Ascending aorta (tissue), 2 donors: ENCODE measurements at places on chromosomes 6 and 20.
A peak's percentile ranks its signal among the peaks of the same experiment; 100 is the strongest.

GRCh38 chr6:39402239-39402751, 79.8 kb upstream of the KCNK16 start:
- no peak for DNase-seq

- no peak for DNase-seq
These were observed 78.9 kb upstream of the BEND6 start for GRCh38 chr6:56875961-56876360.

DNA sequence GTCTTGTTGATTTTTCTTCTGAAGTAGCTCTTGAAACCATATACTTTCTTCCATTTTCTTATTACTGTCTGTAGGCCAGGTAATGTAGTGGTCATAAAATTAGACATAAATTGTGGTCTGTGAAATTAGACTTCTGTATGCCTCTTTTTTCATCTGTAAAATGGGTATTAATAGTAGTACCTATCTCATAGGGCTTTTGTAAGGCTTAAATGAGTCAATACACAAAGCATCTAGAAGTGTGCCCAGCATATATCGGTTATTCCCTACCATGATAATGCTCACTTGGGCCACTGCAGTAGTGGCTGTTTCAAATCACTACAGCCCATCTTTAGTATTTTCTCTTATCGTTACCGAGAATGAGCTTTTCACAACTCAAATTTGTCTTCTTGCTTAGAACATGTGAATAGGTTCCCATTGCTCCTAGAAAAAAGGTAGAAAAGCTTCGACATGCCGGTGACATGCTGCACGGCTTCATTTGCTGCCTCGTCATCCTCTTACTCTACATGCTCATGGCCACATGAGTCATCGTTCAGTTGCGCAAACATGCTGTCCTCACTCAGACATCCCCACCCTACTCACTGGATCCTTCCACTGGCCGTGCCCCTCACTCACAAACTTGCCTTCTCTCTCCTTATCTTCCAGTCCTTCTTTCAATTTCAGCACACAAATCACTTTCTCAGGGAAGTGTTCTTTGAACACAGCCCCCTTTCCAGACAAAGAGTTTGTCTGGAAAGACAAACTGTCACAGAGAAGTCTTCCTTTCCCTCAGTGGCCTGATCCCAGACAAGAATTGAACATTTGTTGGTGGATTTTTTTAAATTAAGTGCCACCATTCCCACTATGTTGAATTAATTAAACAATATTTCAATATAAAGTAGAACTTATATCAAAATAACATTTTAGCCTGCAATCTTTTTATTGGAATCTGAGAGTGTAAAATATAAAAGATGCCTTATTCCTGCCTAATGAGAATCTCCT, 32.2 kb upstream of the ERVFRD-1 start:
- DNase-seq = peak; percentile 62

DNA sequence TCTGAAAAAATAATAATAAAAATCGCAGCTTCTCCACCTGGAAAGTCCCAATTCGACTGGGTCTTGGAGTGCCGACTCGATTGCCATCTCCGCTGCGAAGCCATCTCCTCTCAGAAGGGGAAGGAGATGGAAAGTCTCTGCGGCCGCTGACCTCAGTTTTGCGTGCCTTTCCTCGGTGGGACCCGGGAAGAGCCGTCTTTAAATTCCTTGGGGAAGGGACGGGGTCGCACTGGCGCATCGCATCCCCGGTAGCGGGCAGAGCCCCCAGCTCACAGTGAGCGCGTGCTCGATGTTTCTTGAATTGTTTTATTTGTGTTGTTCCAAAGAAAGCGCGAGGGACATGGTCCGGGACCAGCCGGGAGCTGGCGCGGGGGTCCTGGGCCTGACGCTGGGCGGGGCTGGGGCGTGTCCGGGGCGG, 270 bp upstream of the TIAM2 start:
- DNase-seq = no peak

DNA sequence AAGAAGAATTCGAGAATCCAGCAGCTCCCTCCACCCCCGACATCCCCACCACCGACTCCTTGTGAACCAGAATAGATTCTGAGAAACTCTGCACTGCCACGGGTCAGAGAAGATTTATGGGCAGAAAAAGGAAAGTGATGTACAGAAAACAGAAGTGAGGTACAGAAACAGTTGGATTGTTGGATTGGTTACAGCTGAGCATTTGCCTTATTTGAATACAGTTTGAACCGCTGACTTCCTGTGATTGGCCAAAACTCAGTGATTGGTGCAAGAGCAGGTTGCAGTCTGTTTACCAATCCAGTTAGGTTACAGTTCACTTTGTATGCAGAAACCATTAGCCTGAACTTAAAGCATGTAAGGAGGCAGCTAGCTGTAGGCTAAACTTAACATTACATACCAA, 131.2 kb upstream of the HDDC2 start:
- no peak for DNase-seq

DNA sequence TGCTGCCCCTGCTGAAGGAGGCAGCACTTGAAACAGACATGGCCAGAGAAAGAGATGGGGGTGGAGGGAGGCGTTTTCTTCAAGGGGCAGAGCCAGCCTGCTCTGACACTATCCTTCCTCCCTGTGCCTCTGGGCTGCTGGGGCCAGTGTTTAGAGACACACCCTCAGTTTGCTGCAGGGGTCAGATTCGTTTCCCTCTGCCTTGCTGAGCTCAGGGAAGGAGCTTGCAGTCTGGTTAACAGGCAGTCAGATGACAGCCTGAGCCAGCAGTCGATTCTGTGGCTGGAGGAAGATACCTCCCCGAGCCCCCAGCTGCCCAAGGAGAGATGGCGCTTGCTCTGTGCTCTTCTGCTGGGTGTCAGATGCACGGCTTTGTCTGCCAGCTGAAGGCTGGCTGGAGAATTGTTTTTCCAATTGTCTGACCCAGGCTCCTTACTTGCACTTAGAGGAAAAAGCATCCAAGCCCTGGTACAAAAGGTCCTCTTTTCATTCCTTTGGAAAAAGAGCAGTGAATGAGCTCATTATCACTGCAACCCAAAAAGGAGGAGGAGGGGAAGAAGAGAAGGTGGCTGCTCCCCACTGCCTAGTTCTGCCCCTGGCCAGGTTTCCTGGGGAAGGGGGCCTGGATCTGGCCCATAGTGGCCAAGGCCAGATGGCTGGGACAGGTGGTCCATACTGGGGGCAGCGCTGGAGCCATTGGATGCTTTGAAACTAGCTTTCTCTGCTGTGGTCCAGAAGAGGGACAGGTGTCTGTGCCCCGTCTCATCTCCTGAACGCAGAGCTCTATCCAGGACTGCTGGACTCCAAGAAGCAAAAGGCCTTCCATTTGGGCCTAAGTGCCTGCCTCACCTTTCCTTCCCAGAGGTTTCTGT, 88.2 kb downstream of the TCP11 start:
- DNase-seq = no peak

- DNase-seq = no peak
These were observed 162.5 kb upstream of the CITED2 start for GRCh38 chr6:139536751-139537617.

GRCh38 chr6:165404697-165405096, 95.3 kb upstream of the C6orf118 start:
- no peak for DNase-seq

DNA sequence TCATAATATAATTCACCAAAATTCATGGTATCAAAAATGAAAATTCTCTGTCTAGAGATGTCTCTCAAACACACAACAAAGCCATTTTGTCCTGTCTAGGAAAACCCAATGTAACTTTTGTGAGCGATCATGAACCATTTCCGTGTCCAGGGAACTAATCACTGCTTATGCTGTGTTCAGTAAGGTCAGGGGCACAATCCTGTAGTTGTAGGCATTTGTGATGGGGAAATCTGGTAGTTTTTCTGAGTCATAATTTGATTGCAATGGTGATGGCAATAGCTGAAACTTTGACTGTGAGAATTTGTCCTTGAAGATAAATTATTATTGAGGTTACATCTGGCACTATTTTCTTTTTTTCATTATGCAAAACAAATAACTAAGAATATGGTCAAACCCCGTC, 21.0 kb upstream of the GCLC start:
- DNase-seq = no peak

GRCh38 chr20:62780204-62780603, 16.1 kb upstream of the MRGBP start:
- no peak for DNase-seq

GRCh38 chr6:7045331-7045730, 62.4 kb upstream of the RREB1 start:
- DNase-seq = no peak

DNA sequence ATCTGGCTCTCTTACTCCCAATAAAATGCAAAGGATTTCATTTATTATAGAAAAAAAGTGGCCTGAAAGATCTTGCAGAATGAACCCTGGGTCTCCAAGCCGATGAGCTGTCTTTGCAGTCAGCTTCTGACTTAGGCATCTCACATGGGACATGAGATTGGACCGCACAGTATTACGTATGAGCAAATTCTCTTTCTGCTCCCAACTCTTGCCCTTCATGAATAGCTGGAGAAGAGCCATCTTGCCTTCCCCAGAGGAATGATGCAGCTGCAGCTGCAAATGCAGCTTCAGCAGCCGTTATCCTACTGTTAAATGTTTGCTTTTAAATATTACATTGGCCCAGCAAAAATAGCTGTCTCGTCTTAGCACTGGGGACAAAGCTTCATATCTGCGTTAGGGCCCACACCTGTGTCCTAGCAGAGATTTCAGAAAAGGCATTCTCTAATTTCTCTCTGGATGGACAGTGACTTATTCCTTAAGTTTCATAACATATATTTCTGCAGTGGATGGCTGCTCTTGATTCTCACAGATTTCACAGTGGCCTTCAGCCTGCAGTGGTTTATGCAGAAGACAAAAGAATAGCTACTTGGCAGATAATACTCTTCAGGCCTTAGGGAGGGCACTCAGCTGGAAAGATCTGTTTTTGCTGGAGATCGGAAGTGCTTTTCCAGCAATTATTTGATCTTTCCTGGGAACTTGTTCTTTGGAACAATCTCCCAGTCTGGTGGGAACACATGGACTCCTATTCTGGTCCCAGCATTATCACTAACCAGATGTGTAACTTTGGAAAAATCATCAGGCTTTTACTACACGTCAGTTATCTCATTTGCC, 129.2 kb downstream of the FYN start:
- DNase-seq = no peak

- DNase-seq = no peak
These were observed 26.2 kb upstream of the DCBLD1 start for GRCh38 chr6:117456250-117456649.

GRCh38 chr6:36824253-36824652, 15.0 kb downstream of the CPNE5 start:
- DNase-seq = no peak

GRCh38 chr6:43962458-43962857, 164.8 kb downstream of the MRPL14 start:
- no peak for DNase-seq

GRCh38 chr6:163173741-163174140, 240.8 kb upstream of the QKI start:
- no peak for DNase-seq

DNA sequence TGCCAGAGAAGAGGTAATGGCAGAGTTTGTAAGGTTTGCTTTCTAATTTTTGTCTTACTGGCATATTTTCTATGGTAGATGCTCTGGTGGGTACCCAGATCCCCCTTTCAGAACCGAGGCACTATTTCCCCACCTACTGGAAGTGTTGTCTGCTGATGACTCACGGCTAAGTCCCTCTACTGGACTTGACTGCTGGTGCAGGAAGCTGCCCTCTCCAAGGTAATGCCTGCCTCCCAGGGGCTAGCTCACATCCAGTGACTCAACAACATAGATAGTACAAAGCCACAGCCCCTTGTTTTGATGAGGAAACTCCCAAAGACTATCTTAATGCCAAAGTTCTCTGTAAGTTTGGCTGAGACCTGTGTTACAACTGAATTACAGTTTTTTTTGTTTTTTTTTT, 285.4 kb upstream of the FLRT3 start:
- no peak for DNase-seq

DNA sequence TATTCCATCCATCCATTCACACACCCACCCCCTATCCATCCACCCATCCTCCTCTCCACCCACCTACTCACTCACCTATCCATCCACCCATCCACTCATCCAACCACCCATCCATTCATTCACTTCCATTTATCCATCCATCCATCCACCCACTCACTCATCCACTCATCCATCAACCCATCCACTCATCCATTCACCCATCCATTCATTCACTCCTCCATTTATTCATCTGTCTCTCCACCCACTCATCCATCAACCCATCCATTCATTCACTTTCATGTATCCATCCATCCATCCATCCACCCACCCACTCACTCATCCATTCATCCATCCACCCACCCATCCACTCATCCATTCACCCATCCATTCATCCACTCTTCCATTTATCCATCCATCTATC, 84.1 kb downstream of the SRC start:
- DNase-seq = no peak

GRCh38 chr6:157185986-157186385, 137.3 kb downstream of the TMEM242 start:
- no peak for DNase-seq

DNA sequence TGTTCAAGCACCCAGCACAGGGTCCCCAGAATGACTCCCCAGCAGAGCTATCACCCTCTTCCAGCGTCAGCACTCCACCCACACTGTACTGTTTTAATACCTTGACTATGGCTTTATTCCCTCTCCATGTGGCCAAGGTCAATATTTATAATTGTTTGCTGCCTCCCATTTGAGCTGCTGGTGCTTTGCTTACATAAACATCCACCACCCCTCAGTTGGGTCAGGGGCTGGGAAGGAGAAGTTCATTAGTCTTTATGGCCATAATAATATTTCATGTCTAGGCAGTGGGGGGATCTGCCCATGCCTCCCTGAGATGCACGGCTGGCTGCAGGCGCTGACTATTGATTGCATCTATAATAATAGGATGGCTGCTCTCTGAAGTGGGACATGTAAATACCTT, 41.8 kb upstream of the SAYSD1 start:
- no peak for DNase-seq

GRCh38 chr20:44800391-44801046, 9.8 kb downstream of the RIMS4 start:
- DNase-seq = no peak

DNA sequence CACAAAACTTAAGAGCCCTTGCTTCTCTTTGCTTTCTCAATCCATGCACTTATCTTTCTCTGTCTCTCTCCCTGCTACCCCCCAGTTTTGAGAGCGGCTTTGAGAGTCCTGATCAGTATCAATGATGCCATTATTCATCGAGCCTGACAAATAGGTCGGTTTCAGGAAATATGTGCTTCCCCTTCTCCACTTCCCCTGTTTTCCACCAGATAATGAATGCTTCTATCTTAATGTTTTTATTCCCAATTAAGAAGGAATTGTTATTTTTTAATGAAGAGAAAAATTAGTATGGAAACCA, 117.7 kb downstream of the KIF13A start:
- no peak for DNase-seq

- DNase-seq = no peak
These were observed 4.4 kb downstream of the ENPP4 start for GRCh38 chr6:46134216-46134615.

- DNase-seq = no peak
These were observed 204.9 kb downstream of the FOXA2 start for GRCh38 chr20:22379472-22379871.

- DNase-seq = no peak
These were observed 229.3 kb downstream of the CLIC5 start for GRCh38 chr6:45786355-45786781.

DNA sequence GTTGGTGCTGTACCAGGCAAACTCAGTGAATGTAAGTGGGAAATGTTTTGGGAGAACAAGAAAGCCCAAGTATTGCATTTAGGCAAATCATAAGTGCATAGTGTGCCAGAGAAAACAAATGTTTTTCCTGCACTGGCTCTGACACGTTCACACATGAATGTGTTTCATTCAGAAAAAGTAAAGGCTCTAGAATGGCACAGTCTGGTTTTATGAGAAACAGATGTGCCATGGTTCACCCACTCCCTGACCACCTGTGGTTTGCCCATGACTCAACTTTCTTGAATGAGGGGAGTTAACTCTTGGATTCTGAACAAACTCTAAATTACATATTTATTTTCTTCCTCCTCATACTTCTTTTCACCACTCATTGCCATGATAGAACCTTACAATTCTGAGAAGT, 126.9 kb downstream of the KCNQ5 start:
- no peak for DNase-seq
